Progenitor cell of endocrine pancreas (in vitro differentiated cells): ENCODE measurements at places on chromosomes 12 and 14.

GRCh38 chr14:21414137-21414631, 30.4 kb upstream of the SUPT16H start:
- DNase-seq, result no peak

GRCh38 chr12:89870413-89871184, 162.0 kb upstream of the ATP2B1 start:
- no peak for DNase-seq

- no peak for DNase-seq
These were observed 68.3 kb downstream of the ALG10B start for GRCh38 chr12:38384816-38385378.

DNA sequence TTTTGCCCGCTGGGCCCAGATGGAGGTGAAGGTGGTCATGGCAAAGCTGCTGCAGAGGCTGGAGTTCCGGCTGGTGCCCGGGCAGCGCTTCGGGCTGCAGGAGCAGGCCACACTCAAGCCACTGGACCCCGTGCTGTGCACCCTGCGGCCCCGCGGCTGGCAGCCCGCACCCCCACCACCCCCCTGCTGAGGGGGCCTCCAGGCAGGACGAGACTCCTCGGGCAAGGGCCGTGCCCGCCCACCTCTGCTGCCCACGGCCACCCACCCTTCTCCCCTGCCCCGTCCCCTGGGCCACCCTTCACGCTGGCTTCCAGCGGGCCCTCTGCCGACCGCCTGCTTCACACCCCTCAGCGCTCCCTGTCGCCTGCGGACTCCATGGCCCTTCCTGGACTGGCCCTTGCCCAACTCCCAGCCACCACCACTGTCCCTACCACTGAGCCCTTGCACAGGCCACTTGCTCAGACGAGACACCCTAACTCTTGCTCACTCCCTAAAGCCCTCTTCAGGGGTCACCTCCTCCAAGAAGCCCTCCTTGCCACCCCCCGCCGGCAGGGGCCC, 42.5 kb downstream of the CYP46A1 start:
- peak; percentile 7 for DNase-seq

GRCh38 chr12:90129366-90130030, 420.9 kb upstream of the ATP2B1 start:
- no peak for DNase-seq

DNA sequence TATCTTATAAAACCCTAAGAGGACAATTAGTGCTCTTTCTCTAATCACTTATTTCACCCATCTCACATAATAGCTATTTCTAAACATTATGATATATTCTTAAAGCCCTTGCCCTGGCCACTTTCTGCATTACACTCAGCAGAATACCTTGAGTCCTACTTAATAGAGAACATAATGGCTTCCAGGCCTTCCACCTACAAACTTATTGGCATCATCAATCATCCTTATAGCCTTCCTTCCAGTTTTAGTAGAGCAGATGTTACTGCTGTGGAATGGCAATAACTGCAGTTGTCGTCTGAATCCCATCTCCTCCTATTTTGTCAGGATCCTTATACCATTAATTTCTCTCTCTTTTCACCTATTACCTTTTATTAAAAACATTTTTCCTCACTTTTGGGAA, 1127.4 kb downstream of the LRFN5 start:
- no peak for DNase-seq

GRCh38 chr12:94266796-94267536, 118.6 kb downstream of the PLXNC1 start:
- DNase-seq, result no peak
